ENCODE measurements at places on chromosomes 7 and 10.
A peak's percentile ranks its signal among the peaks of the same experiment; 100 is the strongest.

DNA sequence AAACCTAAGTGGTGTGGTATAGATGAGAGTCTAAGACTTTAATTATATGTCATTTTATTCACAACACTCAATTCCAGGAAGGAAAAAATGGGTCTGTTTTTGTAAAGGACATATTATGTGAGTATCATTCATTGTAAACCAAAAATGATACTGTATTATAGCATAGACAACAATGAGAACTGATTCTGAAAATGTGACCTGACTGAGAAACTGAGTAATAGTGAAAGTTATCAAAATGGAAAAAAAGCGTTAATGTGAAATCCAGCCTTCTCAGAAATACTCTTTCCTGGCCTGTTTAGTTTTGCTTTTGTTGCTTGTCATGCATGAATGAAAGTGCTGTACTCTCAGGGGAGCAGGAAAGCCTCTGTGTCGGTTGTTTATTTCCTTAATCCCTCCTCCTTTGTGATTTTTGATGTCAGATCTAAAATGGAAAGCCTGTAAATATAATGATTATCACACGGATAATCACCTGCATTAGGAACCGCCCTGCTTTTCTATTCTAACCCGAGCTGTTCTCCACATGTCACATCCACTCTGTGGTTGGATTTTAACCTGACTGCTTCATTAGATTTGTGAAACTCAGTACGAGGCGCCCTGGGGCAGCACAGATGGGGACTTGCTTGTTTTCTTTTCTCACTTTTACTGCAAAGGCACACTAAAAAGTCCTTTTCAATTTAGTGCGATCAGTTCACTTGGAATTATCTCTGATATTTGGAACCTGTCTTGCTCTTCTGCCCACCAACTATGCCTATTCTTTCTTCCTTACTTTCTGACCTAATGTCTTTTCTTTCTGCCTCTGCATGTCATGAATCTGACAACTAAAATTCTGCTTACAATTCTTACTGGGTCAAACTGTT is 240.9 kb upstream of the KAT6B start:
- DNase-seq = peak; percentile 31

- DNase-seq = peak; percentile 99
These were observed 140.4 kb upstream of the NAMPT start for GRCh38 chr7:106425017-106425719.

- DNase-seq = no peak
These were observed 51.4 kb downstream of the DNMBP start for GRCh38 chr10:99958302-99958701.

- DNase-seq = no peak
These were observed 49.4 kb upstream of the ST8SIA6 start for GRCh38 chr10:17503795-17504194.

Data from mammary epithelial cell (primary cell).